ENCODE measurements at places on chromosomes 5 and 9.

DNA sequence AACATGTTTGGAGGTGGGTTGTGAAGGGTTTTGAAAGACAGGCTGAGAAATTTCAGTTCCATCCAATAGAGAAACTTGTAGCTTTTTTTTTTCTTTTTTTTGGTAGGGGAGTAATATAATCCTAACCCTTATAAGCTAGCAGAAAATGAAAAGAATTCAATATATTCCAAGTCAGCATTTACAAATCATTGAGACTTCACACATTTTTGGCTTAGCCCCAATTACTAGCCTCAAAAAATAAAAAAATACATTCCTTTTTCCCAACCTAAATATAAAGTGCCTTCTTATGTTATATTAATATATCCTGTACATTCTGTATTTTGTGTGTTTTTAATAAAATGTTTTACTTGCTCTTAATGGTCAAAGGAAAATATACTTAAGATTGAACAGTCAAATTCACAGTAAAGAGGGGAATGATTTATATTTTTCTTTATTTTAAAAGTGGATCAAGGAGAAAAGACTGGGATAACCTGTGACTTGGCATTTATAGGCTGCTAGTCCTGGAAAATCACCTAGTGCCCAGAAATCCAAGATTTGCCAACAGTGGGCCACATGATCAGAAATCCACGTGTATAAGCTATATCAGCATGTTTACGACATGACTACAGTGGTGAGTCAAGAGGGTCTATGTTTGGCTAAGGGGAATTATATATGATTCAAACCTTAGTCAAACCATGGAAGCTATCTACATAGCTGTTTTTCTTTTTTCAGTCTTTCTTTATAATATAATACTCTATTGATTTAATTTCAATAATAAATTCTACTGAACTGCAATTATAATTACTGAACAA, 14.5 kb downstream of the HACD4 start:
- DNase-seq = no peak

- DNase-seq = no peak
Observed at GRCh38 chr9:124863371-124863871, 1.5 kb downstream of the ARPC5L start.

- DNase-seq = no peak
Observed at GRCh38 chr5:142461028-142461590, 136.3 kb upstream of the SPRY4 start.

DNA sequence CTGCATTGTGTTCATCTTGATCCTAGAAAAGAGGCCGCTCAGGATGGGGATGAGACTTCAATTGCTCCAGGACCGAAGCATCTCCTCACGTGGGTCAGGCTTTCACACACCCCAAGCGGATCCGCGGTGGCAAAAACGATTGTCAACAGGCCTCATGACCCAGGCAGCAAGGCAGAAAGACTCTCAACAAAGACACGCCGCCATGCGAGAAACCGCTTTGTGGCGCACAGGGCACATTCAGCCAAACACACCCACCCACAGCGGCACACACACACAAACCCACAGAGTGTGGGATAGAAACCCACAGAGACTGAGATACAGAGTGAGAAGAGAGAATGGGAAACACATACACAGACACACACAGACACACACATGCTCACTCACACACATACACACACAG, 483.4 kb downstream of the SPATA31A7 start:
- DNase-seq = no peak

- no peak for DNase-seq
Observed at GRCh38 chr9:69899491-69899890, 78.9 kb downstream of the CFAP95 start.

DNA sequence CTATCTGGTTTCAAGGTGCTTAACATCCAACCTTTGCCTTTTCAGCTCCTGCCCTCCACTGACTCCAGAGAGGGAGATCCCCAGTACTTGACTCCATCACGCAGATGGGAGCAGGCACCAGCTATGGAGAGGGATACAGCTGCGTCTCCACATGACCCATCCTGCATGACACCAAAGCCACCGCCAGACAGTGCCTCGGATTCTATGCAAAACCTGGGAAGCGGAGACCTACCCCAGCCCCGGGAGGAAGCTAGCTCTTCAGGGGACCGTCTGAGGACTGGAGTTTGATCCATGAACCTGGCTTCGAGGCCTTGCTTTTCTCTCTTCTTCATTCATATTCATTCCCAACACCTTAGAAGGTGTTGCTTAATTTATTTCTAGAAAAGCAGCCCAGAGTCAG, 24.8 kb downstream of the HRH2 start:
- no peak for DNase-seq

GRCh38 chr9:124399323-124399967, 15.8 kb downstream of the PSMB7 start:
- no peak for DNase-seq

DNA sequence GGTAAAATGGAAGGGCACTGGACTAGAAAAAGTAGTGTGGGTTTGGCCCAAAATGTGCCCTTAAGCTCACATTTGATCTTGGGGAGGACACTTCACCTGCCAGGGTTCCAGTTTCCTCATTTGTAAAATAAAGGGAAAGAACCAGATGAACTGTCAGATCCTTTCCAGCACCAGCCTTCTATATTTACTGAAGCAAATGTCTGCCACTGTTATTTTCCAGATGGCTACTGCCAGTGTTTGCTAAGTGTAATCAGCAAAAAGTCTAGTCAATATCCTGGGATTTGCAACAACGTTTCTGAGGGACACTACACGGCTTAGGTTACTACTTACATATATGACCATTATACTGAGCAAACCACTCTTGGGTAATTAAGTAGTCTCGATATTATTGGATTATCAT, 340.3 kb downstream of the KCNN2 start:
- no peak for DNase-seq

DNA sequence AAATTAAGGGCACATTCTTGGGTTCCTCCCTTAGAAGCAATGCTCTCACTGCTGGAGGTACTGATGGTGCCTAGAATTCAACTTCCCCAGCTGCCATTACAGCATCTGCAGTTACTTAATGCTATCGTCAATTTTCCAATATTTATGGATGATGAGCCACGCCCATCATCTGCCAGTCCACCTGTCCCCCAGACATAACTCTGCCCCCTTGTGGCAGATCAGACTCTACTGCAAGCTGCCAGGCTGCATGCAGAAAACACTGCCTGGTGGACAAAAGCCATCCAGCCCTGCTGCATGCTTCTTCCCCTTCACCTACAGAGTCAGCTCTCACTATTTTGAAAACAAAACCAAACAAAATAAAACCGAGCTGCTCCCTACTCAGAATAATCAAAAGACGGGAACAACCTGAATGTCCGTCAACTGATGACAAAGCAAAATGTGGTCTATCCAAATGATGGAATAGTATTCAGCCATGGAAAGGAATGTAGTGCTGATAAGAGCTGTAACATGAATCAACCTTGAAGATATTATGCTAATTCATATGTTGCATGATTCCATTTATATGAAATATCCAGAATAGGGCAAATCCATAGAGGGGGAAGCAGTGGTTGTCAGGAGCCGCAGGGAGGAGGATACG, 66.4 kb downstream of the RETREG1 start:
- DNase-seq = no peak

DNA sequence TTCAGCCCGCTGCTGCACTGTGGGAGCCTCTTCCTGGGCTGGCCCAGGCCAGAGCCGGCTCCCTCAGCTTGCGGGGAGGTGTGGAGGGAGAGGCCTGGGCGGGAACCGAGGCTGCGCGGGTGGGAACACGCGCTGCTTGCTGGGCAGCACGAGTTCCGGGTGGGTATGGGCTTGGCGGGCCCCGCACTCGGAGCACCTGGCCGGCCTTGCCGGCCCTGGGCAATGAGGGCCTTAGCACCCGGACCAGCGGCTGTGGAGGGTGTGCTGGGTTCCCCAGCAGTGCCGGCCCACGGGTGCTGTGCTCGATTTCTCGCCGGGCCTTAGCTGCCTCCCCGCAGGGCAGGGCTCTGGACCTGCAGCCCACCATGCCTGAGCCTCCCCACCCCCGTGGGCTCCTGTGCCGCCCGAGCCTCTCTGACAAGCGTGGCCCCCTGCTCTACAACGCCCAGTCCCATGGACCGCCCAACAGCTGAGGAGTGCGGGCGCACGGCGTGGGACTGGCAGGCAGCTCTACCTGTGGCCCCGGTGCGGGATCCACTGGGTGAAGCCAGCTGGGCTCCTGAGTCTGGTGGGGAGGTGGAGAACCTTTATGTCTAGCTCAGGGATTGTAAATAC, 1366.4 kb upstream of the NUDT12 start:
- DNase-seq = no peak

Data from anterior cingulate cortex (tissue), 58 donors.